ENCODE measurements at places on chromosomes 6 and 20.
A peak's percentile ranks its signal among the peaks of the same experiment; 100 is the strongest.

GRCh38 chr6:87654875-87655454 is 47.1 kb downstream of the AKIRIN2 start:
- DNase-seq, result no peak

DNA sequence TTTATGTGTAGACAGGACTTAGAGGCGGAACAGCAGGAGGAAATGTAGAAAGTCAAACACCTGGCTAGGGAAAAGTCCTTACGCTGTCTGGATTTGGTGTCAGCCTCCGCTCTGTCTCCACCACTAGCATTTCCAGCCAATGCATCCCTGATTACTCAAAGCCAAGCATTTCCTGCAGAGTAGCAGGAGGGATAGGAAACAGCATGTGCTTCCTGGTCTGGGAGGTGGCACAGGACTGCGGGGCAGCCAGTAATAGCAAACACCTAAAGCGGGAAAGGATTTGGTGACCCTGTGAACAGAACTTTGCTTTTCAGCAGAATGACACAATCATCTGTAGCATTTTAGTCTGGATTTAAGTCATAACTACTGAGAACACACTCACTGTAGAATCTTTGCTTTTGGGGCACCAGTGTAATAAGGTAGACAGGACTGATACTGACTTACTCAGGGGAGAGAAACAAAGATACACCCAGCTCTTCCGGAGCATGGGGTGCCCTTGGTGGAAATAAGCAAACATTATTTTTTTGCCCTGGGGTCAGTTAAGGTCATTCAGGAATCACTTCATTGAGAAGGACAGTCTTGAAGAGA is 133.3 kb upstream of the AHI1 start:
- DNase-seq, result no peak

DNA sequence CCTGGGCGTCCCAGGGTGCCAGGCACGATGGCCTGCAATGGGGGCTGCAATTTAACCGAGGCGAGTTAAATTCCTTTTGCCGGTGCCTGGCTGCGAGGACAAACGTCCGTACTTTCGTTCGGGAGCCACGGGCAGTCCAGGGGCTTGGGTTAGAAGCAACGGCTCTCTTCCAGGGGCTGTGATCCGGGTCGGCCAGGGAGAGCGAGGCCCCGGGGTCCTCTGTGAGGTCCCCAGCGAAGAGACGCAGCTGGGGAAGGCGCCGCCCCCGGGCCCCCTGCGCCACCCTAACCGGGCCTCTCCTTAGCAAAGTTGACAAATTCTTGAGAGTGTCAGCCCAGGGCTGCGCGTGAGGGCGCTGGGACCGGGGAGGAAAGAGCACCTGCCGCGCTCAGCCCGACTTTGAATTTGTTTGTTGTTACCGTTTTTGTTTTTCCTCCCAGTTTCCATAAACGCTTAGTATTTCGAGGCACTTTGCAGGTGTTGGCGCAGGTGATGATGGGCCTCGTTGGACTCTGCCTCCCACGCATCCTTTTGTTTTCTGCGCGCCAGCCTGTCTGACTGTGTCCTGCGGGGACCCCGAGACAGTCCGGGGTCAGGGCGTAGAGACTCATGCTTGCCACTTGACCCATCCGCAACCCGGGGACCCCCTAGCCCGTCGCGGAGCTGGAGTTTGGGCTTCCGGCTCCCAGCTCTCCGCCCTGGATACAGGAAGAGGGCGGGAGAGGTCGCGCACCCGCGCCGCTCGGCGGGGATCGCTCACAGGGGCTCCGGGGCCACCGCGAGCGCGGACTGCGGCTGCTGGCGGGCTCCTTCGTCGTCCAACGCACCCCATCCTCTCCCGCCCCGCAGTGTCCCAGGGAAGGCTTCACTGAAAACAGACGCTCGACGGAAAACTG is 5.8 kb downstream of the OLIG3 start:
- peak; percentile 71 for DNase-seq

- DNase-seq, result no peak
These were observed 33.8 kb upstream of the PLCB4 start for GRCh38 chr20:9035126-9035525.

GRCh38 chr20:53409447-53409717 is 184.3 kb downstream of the ZNF217 start:
- no peak for DNase-seq

DNA sequence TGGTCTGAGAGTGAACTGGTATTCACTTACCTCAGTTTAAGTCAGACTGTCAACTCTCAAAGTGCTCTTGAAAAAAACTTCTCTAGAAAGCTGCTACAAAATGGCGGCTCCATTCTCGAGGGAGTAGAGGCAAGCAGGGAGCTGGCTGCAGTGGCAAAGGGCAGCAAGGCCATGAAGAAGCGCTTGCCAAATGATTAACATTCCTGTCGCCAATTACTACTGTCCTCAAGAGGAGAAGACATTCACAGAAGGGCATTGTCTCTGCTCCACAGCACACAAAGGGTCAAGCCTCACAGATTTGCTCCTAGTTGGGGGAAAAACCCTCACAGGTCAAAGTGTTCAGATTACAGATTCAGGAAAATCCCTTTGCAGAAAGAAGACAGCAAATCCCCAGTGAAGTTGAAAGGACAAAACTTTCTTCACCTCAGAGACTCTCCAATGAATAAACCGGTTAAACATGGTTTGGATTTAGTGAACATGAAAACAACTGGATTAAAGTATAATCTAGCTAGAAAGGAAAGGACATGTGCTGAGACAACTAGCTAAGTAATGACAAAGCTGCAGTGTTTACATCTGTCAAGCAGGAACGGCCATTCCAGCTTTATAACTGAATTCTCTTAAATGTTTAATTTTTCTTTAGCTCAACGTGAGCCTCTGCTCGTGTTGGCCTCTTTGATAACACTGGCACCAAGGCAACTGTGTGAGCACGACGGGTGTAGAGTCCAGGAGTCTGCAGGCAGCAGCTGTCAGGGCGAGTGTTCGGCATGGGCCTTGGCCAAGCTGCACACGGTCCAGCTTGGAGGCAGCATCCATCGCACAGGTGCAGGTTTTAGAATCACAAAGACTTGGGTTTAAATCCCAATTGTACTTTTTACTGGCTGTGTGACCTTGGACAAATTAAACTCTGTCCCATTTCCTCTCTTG is 37.6 kb downstream of the NR2E1 start:
- DNase-seq, result no peak
